ENCODE measurements at places on chromosomes 11 and 22.

GRCh38 chr11:126704096-126704495, 296.5 kb downstream of the KIRREL3 start:
- DNase-seq = no peak

GRCh38 chr11:20156280-20156875, 3.9 kb downstream of the DBX1 start:
- peak; percentile 53 for DNase-seq

- no peak for DNase-seq
These were observed 22.8 kb downstream of the CASP5 start for GRCh38 chr11:105000167-105000566.

GRCh38 chr11:86509588-86509974, 134.9 kb downstream of the CCDC81 start:
- DNase-seq = no peak

DNA sequence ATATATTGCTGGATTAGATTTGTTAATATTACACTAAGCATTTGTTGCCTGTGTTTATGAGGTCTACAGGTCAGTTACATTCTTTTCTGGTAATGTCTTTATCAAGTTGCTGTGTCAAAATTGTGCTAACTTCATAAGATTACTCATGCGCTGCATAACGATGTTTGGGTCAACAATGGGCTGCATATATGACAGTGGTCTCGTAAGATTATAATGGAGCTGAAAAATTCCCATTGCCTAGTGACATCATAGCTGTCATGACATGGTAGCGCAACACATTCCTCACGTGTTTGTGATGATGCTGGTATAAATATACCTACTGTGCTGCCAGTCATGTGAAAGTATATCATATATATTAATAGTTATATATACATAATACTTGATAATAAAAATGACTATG, 34.2 kb downstream of the POLD3 start:
- no peak for DNase-seq

DNA sequence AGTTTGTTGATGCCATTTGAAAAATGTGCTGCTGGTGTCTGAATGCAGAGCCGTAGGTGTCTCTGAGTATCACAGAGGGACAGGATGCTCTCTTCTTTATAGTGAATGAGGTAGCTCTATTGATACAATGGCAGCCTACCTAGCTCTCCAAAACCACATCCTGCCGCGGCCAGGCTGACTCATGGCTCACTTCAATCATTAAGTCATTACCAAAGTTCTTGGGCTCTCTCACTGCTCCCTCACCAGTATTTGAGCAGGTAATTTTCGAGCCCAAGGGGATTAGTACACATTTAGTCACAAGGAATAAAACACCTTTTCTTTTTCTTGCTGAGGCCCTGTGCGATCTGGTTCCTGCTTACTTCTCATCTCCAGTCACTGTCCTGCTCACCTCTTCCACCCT, 509.0 kb upstream of the LARGE1 start:
- DNase-seq = no peak

GRCh38 chr11:45161252-45162063, 15.0 kb downstream of the PRDM11 start:
- no peak for DNase-seq

GRCh38 chr11:16923987-16924386, 90.2 kb downstream of the PLEKHA7 start:
- DNase-seq = no peak

GRCh38 chr11:78214331-78215194, 25.8 kb downstream of the USP35 start:
- DNase-seq = no peak

GRCh38 chr11:130612291-130612851, 163.9 kb downstream of the ADAMTS15 start:
- DNase-seq = no peak

DNA sequence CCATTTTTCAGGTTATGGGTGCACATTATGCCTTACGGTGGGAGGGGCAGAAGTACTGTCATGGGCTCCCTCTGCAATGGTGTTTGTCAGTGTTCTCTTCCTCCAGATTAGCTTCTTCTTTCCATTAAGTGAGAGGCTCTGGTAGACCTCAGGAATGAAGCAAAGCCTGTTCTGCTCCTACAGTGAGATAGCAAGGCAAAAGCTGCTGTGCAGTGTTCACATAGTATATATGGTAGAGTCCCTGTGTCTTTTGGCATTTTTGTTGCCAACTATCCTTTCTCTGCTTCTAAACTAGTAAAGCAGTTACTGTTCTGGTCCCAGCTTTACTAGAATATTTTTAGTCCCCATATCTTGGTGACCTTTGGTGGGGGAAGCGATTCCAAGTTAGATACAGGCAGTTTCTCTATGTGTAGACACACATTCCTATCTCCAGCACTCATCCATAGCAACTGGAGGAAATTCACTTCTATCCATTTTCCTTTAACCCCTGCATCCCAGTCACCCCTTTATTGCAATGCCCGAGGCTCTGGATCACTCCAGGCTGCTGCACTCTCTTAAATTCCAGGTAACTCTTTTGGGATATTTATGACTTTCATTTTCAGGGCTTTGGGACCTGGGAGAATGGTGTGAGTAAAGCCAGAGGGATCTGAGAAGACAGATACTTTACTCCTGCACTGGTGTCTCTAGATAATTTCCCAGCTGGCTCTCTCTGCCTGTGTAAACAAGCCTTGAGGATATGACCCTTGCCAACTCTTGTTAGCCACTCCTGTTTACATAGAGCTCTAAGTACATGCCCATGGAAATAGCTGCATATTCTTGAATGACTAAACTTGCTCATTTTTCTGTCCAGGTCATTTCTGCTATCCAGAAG, 3.9 kb upstream of the TRIM34 start:
- DNase-seq = no peak

DNA sequence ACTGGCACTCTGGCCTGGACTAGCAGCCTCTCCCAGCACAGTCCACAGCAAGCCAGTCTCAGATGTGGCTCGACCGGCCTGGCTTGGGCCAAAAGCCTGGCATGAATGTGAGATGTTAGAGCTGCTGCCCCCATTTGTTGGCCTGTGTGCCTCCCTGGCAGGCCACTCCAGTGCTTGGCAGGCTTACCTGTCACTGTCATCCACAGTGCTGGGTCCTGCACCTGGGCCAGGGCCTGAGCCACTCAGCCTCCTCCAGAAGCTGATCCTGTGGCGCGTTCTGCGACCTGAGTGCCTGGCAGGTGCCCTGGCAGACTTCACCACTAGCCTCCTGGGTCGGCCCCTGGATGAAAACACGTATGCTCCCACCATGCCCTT, 36.1 kb downstream of the RRP8 start:
- DNase-seq = no peak

DNA sequence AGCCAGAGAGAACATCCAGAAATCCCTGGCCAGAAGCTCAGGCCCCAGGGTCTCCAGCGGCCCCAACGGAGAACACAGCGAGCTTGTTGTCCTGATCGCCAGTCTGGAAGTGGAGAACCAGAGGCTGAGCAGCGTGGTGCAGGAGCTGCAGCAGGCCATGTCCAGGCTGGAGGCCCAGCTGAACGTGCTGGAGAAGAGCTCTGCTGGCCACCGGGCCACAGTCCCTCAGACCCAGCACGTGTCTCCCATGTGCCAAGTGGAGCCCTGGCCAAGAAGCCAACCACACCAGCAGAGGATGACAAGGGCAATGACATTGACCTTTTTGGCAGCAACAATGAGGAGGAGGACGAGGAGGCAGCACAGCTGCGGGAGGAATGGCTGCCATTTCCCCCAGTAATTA, 20.6 kb upstream of the SCGB1D1 start:
- no peak for DNase-seq

GRCh38 chr11:100776212-100776896, 89.3 kb downstream of the ARHGAP42 start:
- no peak for DNase-seq

- no peak for DNase-seq
These were observed 728.2 kb upstream of the ANO5 start for GRCh38 chr11:21464601-21465193.

DNA sequence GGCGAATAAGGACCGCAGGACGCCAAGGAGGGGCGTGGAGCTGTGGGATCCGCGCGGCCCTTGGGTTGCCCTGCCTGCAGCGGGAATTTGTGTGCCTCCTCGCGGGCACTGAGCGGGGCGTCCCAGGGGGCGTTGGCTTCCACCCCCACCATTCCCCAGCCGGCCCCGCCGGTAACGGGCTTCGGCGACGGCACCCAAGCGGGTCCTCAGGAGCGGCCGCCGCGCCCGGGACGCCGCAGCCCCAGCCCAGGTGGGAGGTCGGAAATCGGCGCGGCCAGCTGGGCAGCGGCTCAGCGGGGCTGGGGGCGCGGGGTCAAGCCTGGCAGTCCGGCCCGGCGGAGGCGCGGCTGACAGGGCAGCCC, 320 bp downstream of the CLTCL1 start:
- DNase-seq = peak; percentile 65

DNA sequence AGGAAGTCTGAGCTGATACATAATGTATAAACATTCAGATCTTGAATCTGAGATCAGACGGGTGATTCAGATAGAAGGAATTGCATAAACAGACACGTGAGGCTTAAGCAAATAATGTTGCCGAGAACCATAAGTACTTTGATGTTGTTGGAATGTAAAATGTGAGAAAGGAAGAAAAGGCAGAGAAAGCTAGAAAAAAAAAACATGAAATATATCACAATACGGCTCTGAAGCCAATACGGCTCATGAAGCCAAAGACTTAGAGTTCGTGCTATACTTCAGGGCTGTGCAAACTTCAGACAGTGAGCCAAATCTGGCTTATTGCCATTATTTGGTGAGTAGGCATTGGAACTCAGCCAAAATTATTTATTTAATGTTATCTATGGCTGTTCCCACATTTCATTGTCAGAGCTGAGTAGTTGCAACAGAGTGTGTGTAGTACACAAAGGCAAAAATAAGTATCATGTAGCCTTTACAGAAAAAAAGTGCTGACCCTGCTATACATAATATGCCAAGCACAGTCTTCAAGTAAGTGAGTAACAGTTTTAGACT, 673.3 kb downstream of the CNTN5 start:
- no peak for DNase-seq

DNA sequence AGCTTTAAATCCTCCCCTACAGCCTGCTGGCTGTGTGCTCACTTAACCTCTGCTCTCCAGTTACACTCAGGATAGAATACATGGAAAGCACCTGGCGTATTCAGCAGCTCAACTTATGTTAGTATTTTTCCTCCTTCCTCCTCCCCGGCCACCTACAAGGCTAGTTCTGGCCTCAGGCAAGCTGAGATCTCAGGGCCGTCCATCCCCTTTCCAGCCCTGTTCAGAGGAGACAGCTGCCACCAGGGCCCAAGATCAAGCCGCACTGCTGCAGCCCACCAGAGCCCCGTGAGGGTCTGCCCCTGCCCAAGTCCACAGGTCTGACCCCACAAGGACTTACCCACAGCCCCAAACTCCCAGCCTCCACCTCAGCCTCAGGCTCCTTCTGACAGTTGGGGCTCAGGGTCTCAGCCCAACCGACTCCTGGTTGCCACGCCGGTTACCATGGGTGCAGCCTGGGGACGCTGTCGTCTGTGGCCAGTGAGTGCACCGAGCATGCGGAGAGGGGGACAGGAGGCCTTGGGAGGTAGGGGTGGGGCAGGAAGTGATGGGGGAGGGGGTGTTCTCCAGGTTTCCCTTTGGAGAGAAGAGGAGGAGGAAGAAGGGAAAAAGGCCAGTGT, at the start of gene C11orf16:
C11orf16 (minus strand) TSS at position 384 of the 617 bp plus-strand sequence. CDS start 639 bp downstream, outside the sequence.
- no peak for DNase-seq

DNA sequence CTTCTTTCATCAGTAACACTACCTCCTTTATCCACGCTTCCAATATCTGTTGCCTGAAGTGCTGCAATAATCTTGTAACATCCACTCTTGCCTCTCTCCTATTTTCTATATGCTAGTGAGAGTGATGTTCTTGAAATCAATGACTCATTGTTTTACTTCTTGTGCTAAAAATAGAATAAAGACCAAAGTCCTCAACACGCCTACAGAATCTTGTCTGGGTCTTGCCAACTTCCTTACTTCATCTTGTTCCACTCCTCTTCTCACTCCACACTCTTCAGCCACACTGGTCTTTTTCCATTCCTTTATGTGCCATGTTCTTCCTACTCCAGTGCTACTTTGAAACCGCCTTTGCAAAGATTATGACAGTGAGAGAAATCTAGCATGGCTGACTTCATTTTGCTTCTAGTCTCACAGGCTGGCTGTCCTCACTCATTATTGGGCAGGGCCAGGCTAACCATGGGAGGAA, 136.4 kb downstream of the CCDC81 start:
- DNase-seq = peak; percentile 47

- no peak for DNase-seq
These were observed 66.6 kb upstream of the CECR2 start for GRCh38 chr22:17302616-17303015.

GRCh38 chr22:29291215-29291614, 15.2 kb upstream of the GAS2L1 start:
- DNase-seq = no peak

- peak; percentile 61 for DNase-seq
These were observed 90.4 kb upstream of the PDGFD start for GRCh38 chr11:104254347-104254746.

DNA sequence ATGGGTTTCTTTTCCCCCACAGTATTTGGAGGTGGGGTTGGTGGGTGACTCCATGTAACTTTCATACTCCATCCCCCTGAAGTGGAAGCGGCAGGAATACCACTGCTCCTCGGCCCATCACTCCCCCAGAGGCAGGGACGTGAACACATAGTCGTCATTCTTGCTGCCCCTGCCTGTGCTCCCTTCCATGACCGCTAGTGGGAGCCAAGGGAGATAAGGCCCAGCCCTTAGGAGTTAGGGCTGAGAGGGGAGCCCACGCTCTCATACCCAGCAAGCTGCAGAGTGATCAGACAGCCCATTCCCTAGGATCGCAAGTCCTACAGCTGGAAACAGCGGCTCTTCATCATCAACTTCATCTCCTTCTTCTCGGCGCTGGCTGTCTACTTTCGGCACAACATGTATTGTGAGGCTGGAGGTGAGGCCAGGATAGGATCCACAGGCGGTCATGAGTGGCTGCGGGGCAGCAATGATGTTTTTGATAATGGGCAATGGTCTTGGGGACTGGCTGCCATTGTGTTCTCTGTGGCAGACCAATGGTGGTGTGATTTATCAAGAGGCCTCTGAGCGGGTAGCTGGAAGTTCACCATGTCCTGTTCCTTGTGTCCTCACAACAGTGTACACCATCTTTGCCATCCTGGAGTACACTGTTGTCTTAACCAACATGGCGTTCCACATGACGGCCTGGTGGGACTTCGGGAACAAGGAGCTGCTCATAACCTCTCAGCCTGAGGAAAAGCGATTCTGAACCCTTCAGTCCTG, 15.9 kb downstream of the RHOG start:
- peak; percentile 77 for DNase-seq

DNA sequence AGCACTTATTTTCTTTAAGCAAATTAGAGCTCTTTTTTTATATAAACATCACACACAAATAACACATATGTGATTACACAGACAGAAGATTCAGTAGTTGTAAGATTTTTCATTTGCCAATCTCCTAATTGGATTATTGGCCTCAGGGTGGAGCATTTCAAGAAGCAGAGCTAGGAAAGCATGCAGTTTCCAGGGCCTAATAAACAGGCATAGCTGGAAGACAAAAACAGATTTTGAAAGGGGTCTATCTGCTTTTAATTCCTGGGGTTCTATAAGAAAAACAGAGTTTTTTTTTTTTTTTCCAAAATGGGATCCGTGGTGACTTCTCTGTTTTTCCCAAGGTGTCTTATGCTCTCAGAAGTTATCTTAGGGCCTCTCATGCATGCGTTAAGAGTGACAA, 7.6 kb upstream of the FOLR3 start:
- DNase-seq = no peak
